Keratinocyte (primary cell): ENCODE measurements at places on chromosomes 3 and 15.

- DNase-seq, result no peak
Observed at GRCh38 chr3:182115328-182116015, 403.7 kb downstream of the SOX2 start.

GRCh38 chr15:101444015-101444414 lies 45.5 kb downstream of the PCSK6 start:
- DNase-seq, result no peak

DNA sequence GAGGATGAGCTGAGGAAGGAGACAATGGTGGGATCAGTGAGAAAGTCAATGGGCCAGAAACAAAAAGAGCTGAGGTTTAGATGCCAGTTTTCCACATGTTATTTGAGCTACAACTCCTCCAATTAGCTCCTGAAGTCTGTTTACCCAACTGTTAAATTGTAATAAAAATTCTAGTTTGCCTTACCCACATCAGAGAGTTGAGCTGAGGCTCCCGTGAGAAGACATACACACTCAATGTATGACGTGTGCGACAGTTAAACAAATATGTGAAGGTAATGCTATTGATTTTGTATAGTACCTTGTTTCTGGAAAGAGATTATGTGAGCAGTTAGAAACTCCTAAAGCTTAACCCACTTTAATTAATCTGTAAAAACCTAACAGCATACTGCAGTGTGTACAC lies 318.1 kb upstream of the GRM7 start:
- DNase-seq, result no peak

DNA sequence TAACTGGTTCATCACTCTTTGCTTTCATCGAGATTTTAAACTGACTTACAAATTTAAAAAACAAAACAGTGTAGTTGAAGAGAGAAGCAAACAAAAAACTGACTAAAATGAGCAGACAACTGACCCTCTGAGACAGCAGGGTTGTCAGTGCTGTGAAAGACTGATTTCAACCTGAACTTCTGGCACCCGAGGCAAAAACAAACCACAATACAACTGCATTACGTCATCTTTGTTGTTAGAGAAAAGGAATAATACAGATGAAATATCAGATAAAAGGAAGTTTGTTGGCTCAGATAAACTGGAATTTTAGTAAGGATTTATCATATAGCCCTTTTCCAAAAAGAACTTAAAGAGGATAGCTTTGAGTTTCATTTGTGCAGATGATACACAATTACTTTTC lies 51.1 kb downstream of the PARP15 start:
- DNase-seq, result peak; percentile 4
